Caco-2 (cell line): ENCODE measurements at places on chromosomes 1 and 21. TPM values are rescaled to one million over a fixed set of nuclear protein-coding genes. Genes with fewer than 3 reads are reported as not detected.

DNA sequence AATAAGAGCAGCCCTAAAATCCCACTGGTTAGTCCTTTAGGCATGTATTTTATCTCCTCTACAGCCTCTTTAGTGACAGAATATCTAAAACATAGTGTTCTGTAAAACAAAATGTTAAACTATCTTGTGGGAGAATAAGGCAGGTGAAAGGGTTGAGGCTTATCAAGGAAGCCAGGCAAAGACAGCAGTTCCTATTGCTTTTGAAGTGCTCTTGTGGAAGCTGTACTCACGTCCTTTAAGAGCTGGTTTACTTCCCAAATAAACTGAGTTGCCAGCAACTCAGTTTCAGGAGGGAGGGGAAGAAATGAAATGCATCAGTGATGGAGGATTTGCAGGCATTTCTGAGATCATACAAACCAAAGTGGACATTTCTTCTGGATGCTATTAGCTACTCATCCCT lies 529.6 kb upstream of the ZRANB2 start:
- DNase-seq, result no peak

DNA sequence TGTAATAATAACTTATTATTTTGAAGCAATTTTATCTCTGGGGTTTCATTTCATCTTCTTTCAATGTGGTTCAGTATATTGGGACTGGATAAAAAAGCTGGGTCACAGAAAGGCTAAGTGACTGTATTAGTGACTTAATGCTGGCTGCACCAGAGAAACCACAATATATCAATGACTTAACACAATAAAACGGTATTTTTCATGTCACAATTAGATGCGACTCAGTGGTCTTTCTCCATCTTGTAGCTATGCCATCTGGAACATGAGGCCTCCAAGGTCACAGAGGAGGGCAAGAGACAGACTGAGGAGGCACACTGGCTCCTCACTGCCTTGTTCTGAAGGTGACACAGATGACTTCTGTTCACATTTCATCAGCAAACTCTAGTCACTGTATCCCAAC lies 26.0 kb upstream of the KCNA3 start:
- no peak for DNase-seq

- DNase-seq, result no peak
Observed at GRCh38 chr1:237873487-237874211, 17.1 kb downstream of the ZP4 start.

DNA sequence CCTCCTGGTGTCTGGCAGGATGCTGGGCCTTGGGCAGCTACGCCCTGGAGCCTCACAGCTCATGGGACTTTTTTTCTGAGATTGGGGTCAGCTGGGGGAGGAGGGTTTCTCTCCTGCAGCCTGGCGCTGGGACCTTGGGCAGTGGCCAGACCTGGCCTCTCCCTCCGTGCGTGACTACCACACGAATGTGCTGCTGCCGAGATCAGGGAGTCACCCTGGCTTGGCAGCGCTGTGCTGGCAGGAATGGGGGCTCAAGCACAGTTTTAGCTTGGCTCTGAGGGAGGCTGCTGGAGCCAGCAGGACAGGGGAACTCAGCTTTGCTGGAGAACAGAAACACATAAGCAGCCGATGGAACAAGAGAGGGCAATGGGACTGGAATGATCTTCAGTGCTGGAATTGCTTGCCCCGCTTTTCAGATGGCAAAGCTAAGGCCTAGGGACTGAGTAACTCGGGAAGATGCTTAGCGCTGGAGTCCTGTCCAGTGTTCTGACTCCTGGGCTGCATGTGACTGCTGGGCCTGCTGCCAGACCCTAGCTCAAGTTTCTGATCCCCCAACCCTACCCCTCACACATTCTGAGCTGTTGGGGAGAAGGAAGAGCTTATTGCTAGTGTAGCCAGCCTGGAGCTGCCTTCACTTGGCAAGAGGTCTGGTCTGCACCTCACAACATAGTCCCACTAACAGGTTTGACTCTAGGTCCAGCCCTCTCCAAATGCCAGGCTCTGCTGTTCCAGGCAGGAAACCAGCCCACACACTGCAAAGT lies 69.9 kb downstream of the NAV1 start:
- no peak for DNase-seq

DNA sequence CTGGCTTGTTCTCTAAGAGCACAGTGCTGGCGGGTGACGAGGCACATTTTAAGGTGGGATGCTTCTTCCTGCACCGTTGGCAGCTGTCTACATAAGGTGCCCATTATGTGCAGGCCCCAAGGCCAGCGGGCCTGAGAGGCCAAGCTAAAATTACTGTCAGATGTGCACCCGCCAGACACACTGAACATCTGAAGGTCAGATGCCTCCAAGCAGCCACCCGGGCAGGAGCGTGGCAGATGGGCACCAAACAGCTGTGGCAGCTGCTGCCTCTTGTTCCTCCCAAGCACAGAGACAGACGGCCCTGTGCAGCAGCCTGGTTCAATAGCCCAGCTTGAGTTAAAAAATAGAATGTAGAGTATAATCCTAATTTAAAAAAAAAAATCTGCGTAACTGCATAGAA lies 211.9 kb upstream of the EDN2 start:
- no peak for DNase-seq

DNA sequence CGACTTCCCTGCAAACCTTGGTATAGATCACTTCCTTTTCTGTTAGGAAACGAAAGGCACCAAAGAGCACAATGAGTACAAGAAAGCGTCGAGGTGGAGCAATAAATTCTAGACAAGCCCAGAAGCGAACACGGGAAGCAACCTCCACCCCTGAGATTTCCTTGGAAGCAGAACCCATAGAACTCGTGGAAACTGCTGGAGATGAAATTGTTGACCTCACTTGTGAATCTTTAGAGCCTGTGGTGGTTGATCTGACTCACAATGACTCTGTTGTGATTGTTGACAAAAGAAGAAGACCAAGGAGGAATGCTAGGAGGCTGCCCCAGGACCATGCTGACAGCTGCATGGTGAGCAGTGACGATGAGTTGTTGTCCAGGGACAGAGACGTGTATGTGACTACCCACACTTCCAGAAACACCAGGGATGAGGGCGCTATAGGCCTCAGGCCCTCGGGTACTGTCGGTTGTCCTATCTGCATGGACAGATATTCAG lies 18.5 kb downstream of the FAM89A start:
- no peak for DNase-seq

GRCh38 chr1:1678581-1679380 lies 13.8 kb downstream of the SLC35E2B start:
- DNase-seq, result no peak

Gene HAO2
- total RNA-seq, result 0.27 and 0.39 TPM in 2 replicates

- peak; percentile 57 for DNase-seq
Observed at GRCh38 chr1:153192697-153193096, 10.5 kb upstream of the LELP1 start.

Gene TAL1
- total RNA-seq, result 12.2 and 15.2 TPM in 2 replicates

DNA sequence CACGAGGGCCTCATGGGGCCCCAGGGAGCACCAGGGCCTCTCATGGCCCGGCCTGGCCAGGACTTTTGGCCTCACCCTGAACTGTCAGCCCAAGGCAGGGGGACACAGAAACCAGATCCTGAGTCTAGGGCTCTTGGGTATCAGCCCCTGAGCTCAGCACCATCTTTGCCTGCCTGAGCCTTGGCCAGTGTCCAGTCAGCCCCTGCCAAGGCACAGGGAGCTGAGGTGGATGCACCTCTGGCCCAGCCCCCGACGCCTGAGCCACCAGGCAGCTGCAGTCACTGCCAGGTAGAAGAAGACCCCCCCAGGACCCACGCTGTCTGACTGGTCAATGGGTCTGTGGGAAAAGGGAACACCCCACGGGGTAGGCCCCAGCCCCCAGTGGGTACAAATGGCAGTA lies 25.3 kb downstream of the CDCA8 start:
- no peak for DNase-seq

DNA sequence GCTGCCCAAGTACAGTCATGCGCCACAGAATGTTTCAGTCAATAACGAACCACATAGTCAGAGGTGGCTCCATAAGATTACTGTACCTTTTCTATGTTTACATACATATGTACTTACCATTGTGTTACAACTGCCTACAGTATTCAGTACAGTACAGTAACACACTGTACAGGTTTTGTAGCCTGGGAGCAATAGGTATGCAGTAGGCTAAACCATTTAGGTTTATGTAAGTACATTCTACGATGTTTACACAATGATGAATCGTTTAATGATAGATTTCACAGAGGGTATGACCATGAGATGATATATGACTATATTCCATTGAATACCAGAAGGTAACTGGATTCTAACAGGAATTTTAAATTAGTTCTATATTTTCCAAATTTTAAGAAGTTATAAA lies 10.5 kb downstream of the YY1AP1 start:
- DNase-seq, result no peak

Gene CFAP74
- not detected in 2 replicates for total RNA-seq

DNA sequence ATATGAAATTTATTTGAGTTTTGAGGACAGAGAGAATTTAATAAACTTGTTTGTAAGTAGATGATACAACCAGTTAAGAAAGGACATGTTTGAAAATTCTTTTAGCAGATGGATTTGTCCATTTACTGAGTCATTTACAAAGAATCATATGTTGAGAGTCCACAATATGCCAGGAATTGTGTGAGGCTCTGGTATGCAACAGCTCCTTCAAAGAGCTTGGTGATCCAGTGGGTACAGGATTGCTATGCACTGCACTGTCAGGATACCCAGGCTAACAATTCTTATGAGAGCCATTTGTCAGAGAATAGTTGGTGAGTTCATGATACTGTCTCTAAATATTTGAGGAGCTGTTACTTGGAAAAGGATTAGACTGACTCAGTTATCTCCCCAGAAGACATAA lies 11.0 kb downstream of the DNM3 start:
- DNase-seq, result no peak

- peak; percentile 68 for DNase-seq
Observed at GRCh38 chr1:211323156-211324063, 3.2 kb upstream of the TRAF5 start.

DNA sequence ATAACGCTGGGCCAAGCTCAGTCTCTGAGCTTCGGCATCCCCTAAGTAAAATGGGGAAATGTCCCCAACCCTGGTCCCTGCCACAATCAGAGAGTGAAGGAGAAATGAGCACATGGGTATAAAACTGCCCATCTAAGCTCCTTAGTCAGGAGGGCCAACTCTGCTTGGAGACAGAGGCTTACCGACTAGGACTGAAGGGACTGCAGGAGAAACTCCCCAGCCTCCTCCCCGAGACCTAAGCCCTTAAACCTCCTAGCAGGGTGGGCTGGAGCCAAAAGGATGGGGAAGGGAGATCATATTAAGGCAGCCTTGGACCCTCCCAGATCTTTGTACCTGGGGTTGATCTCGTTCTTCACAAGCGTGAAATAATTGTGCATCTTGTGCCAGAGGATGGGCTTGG lies 5.5 kb downstream of the ETNK2 start:
- no peak for DNase-seq

DNA sequence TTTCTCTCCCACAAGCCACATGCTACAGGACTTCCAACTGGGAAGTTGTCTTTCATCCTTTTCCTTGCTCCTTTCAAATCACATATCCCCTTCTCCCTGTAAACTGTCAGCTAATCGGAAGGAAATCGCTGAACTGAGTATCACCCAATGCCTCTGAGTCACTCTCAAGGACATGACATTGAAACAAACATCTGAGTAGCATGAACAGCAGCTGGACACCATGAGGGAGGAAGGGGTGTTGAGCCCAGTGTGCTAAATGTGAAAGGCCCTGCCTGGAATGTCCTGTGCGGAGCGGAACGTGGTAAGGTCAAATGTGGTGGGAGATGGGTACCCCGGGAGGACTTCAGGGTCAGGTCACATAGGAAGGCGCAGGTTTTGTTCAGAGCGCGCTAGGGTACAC lies at the start of gene OR2AJ1:
Gene OR2AJ1, plus strand, starts transcription at position 22 of the 400 bp plus-strand sequence. CDS start 8,880 bp downstream, outside the sequence.
- no peak for DNase-seq

DNA sequence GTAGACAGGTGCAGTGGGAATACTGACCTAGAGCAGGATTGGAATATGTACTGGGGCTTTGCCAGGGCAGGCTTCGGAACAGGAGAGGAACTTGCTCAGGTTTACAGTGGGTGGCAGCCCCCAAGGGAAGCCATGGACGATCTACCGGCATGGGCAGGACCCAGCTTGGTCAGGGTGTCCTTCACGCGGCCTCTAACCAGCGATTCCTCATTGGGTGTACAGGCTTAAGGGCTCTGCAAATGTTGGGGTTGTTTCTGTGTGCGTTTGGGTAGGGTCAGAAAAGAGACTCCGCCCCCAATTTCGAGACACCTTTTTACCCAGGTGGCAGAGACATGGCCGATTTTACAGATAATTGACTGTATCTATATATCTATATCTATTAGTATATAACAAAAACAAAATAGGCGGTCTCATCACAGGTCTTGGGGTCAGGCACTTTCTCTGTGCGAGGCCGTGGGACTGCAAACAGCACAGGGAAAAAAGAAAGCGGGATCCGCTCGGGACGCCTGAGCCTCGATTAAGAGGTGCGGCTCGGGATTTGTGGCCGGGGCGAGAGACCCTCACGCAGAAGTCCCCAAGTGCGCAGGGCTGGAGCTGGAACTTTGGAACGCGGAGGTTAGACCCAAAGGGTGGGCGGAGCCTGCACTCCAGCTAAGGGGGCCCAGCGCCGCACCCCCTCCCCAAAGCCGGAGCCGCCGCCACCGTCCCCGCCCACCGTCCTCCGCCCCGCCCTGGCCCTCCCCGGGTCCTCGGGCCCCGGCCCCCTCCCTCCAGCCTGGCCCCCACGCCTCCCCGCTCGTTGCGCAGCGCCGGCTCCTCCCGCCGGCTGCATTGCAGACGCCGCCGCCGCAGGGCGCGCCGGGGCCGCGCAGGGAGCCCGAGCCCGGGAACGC lies 67.5 kb upstream of the VAMP3 start:
- peak; percentile 48 for DNase-seq

GRCh38 chr1:172391976-172392375 lies 28.5 kb upstream of the C1orf105 start:
- DNase-seq, result no peak

GRCh38 chr1:50976890-50977574 lies 7.0 kb downstream of the CDKN2C start:
- DNase-seq, result no peak

Gene SPATA45
- total RNA-seq, result not detected in 2 replicates

DNA sequence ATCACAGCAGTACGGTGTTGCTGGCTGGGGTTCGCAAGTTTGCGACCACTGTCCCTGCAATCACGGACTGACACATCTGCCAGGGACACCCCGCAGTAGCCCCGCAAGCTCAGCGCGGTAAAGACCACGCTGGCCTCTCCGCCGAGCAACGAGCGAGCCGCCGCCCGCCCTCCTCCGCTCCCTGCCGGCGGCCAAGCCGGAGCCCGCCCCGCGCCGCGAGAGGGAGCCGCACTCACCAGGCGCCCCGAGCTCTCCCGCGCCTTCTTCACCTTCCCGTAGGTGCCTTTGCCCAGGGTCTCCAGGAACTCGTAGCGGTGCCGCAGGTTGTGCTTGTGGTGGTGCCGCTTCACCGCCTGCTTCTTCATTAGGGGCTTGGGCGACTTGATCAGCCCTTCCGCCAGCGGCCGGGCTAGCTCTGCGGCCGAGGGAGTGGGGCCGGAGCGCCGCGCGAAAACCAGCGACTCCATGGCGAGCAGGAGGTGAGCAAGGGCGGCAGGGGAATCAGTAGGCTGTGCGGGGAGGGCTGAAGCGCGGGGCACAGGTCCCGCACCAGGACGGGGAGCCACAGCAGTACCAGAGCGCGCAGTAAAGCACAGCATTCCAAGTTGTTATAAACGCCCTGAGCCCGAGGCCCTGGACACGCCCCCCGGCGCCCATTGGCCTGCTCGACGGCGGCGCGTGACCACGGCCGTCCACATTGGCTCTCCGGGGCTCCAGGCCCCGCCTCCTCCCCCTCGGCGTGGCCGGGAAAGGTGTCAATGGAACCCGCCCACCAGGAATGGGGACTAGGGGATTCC lies at the start of gene NUAK2:
Gene NUAK2, minus strand, starts transcription at position 584 of the 797 bp plus-strand sequence. Its CDS starts 117 bp downstream, at position 467.
- DNase-seq, result peak; percentile 99

- DNase-seq, result peak; percentile 41
Observed at GRCh38 chr1:177256153-177257075, 85.7 kb downstream of the BRINP2 start.

- no peak for DNase-seq
Observed at GRCh38 chr1:84698151-84699110, 8.2 kb upstream of the SSX2IP start.

GRCh38 chr1:203547771-203548421 lies 53.9 kb downstream of the OPTC start:
- no peak for DNase-seq
